ENCODE measurements at places on chromosomes 2 and 18.

- no peak for DNase-seq
Observed at GRCh38 chr2:37566517-37566981, 104.9 kb downstream of the CDC42EP3 start.

DNA sequence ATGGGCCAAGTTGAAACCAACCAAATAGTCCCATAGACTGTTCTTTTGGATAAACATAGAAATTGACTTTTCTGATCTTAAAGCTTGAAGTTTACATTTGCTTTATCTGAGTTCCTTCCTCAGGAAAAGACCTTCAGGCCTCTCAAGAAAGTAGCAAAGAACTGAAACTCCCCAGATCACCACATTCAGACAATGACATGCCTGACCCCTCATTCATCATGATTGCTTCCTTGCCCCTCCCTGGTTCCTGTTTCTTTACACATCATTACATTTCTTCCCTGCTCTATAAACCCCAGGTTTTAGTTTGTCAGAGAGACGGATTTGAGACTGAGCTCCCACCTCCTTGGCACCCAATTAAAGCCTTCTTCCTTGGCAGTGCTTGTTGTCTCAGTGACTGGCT is 83.6 kb upstream of the ST3GAL5 start:
- DNase-seq = no peak

- DNase-seq = no peak
Observed at GRCh38 chr2:138948070-138948539, 167.9 kb upstream of the NXPH2 start.

- DNase-seq = no peak
Observed at GRCh38 chr18:28185121-28185520, 8.2 kb upstream of the CDH2 start.

DNA sequence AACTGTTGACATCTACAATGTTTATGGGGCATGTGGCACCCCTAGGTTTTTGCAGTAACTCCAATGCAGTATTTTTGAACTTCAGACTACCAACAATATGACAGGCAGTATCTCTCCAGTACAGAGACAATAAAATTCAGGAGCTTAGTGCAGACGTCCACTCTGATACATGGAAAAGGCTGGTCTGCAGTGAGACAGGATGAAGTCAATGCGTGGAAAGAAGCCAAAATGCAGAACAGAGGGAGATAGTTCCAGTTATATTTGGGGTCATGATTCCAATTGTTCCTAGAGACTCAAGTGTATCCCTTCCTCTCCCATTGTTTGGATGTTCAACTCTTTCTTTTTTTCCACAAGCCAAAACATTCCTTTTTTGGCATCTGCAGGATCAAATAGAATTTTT is 18.7 kb upstream of the SMAD2 start:
- no peak for DNase-seq

GRCh38 chr2:15445891-15446562 is 115.1 kb downstream of the NBAS start:
- no peak for DNase-seq

DNA sequence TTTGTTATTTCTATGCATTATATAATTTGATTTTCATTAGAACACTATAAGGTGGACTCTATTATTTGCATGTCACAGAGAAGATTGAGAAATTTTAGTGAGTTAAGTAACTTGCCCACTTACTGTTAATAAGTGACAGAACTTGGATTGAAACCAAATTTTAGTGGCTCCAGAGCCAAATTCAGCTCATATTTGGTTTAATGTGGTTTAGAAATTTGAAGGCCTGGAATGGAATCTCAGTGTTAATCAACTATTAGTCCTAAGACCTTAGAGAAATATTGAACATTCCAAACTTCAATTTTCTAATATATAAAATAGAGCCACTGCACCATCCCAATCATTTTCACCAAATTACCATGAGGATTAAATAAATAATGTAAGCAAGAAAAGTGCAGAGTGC is 281.6 kb downstream of the ZNF385B start:
- DNase-seq = no peak

GRCh38 chr18:13611142-13611600 is 115.2 kb downstream of the FAM210A start:
- DNase-seq = no peak

GRCh38 chr2:46844443-46844842 is 71.2 kb downstream of the MCFD2 start:
- DNase-seq = no peak
